ENCODE measurements at places on chromosomes 13 and 19.

GRCh38 chr19:45047188-45047797 is 8.4 kb downstream of the CLASRP start:
- no peak overlapping the region for H3K4me3 ChIP-seq
- no peaks in the 10 kb centered on the region for H3K27me3 ChIP-seq
- no peak for DNase-seq
- peaks cover 12% of the 10 kb centered on the region for H3K36me3 ChIP-seq

GRCh38 chr19:15323496-15324235 is 8.7 kb downstream of the BRD4 start:
- DNase-seq, result no peak
- no peak overlapping the region for H3K27ac ChIP-seq
- H3K27me3 ChIP-seq, result no peaks in the 10 kb centered on the region
- peaks cover 3% of the 10 kb centered on the region for H3K4me1 ChIP-seq

DNA sequence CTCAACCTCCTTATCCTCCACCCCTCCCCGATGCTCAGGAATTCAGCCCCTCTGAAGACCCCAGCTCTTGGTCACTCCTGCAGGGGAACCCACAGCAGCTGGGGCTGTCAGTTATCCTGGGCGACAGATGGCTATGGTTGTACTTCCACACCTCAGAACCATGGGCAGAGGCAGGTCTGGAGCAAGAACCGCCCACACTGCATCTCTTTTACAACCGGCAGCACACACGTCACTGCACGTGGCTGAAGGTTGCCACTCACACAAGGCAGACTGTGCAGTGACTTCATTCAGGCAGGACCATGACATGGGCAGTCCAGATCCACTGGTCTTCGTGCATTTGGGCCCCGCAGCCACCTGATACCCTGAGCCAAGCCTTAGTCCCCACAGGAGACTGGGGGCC is 21.5 kb upstream of the SDHAF1 start:
- no peaks in the 10 kb centered on the region for H3K36me3 ChIP-seq
- DNase-seq, result no peak
- H3K27ac ChIP-seq, result no peak overlapping the region
- no peak overlapping the region for H3K4me3 ChIP-seq

DNA sequence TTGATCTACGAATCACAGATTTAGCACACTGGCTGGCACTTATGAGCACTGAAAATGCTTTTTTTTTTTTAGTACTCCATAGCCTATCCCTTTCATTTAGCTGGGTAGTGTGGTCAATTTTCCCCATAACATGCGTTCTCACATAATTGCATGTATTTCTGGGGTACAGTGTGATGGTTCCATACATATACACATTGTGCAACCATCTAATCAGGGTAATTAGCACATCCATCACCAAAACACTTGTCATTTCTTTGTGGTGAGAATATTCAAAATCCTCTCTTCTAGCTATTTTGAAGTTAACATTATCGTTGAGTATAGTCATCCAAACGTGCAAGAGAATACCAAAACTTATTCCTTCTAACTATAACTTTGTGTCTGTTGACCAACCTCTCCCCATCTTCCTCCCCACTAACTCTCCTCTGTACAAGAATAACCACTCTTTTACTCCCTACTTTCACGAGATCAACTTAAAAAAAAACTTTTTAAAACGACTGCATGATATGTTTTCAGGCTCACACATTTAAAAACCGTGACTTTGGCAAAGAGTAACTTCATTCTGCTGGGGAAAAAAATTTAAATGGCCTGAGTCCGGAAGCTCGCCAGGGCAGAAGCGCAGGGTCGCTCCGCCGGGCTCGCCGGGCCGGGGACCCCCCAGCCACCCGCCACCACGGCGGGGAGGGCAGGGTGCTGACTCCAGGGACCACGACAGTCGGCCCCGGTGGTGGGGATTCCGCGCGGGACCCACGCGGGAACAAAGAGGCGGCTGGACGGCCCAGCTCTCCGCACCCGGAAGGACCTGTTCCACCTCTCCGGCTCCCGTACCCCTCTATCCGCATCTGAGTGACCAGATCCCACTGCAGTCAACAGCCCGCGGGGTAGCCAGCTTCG is 868 bp upstream of the UBAC2 start:
- peak overlapping the region; percentile 99 for H3K4me3 ChIP-seq
- DNase-seq, result no peak
- H3K4me1 ChIP-seq, result 0 out of 2 replicates have a peak, but pooled peaks cover 2% of the 10 kb centered on the region
- no peaks in the 10 kb centered on the region for H3K36me3 ChIP-seq
- H3K27ac ChIP-seq, result no peak overlapping the region
- no peaks in the 10 kb centered on the region for H3K27me3 ChIP-seq

GRCh38 chr19:17322854-17323253 is 11.8 kb downstream of the ANO8 start:
- no peak overlapping the region for H3K4me3 ChIP-seq
- H3K27ac ChIP-seq, result no peak overlapping the region
- H3K36me3 ChIP-seq, result peaks cover 19% of the 10 kb centered on the region
- no peak for DNase-seq
- no peaks in the 10 kb centered on the region for H3K27me3 ChIP-seq

- no peaks in the 10 kb centered on the region for H3K36me3 ChIP-seq
- H3K27me3 ChIP-seq, result no peaks in the 10 kb centered on the region
- no peak overlapping the region for H3K4me3 ChIP-seq
Observed at GRCh38 chr13:46675016-46675415, 121.9 kb downstream of the ESD start.

DNA sequence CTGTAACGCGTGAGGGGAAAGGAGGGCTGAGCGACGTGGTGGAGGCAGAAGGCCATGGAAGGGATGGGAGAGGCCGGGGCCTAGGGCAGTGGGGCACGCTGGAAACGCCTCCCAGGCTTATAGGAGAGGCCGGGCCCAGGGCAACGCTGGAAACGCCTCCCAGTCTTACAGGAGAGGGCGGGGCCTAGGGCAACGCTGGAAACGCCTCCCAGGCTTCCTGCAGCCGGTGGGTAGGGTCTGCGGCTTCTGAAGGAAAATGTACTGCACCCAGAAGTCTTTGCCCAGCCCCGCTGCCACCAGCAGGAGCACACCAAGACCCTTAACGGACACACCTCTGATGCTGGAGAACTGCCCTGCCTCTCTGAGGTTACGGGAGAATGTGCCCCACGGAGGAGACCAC is 9.1 kb downstream of the CACTIN start:
- no peak overlapping the region for H3K4me3 ChIP-seq
- H3K4me1 ChIP-seq, result no peaks in the 10 kb centered on the region
- no peaks in the 10 kb centered on the region for H3K27me3 ChIP-seq
- DNase-seq, result no peak
- no peak overlapping the region for H3K27ac ChIP-seq

GRCh38 chr19:8459520-8460270 is 14.9 kb downstream of the HNRNPM start:
- H3K4me3 ChIP-seq, result no peak overlapping the region

GRCh38 chr13:73547239-73547638 is 488.4 kb downstream of the KLF5 start:
- H3K4me3 ChIP-seq, result no peak overlapping the region
- no peak for DNase-seq
- no peak overlapping the region for H3K27ac ChIP-seq
- H3K27me3 ChIP-seq, result no peaks in the 10 kb centered on the region
- no peaks in the 10 kb centered on the region for H3K4me1 ChIP-seq
- no peaks in the 10 kb centered on the region for H3K36me3 ChIP-seq

- H3K4me3 ChIP-seq, result no peak overlapping the region
- H3K36me3 ChIP-seq, result no peaks in the 10 kb centered on the region
- no peak for DNase-seq
- H3K27ac ChIP-seq, result no peak overlapping the region
Observed at GRCh38 chr13:103039183-103039582, 27.0 kb downstream of the SLC10A2 start.

DNA sequence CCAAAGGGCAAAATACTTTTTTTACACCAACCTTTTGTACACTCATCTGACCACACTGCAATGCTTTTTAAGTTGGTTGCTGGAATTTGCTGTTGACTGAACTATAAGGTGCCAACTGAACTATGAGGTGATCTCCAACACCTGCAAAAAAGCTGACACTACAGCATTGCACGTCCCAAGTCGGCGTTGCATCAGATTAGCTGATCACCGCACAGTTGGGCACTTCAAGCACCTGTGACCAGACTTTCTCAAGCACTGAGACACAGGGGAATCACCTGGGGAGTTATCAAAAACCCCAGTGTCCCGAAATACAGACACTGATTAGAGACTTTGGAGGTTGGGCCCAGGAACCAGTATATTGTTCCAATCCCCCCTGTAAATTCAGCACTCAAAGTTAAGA is 1.1 kb downstream of the NLRP11 start:
- no peaks in the 10 kb centered on the region for H3K27me3 ChIP-seq
- no peak overlapping the region for H3K27ac ChIP-seq
- no peak overlapping the region for H3K4me3 ChIP-seq
- H3K4me1 ChIP-seq, result no peaks in the 10 kb centered on the region
- DNase-seq, result no peak
- no peaks in the 10 kb centered on the region for H3K36me3 ChIP-seq

All from iPS DF 6.9 (cell line).